ENCODE measurements at places on chromosomes 2 and 18.

- peak; percentile 82 for ATAC-seq
These were observed 86.0 kb downstream of the MAPRE2 start for GRCh38 chr18:35127201-35127600.

GRCh38 chr2:55151733-55152433, 80.2 kb downstream of the CLHC1 start:
- no peak for ATAC-seq

- ATAC-seq, result peak; percentile 49
These were observed 61.5 kb downstream of the VRK2 start for GRCh38 chr2:58107803-58108710.

GRCh38 chr18:991441-991840, 86.8 kb downstream of the ADCYAP1 start:
- ATAC-seq, result no peak

- peak; percentile 38 for ATAC-seq
These were observed 615 bp downstream of the ADNP2 start for GRCh38 chr18:80109676-80110078.

DNA sequence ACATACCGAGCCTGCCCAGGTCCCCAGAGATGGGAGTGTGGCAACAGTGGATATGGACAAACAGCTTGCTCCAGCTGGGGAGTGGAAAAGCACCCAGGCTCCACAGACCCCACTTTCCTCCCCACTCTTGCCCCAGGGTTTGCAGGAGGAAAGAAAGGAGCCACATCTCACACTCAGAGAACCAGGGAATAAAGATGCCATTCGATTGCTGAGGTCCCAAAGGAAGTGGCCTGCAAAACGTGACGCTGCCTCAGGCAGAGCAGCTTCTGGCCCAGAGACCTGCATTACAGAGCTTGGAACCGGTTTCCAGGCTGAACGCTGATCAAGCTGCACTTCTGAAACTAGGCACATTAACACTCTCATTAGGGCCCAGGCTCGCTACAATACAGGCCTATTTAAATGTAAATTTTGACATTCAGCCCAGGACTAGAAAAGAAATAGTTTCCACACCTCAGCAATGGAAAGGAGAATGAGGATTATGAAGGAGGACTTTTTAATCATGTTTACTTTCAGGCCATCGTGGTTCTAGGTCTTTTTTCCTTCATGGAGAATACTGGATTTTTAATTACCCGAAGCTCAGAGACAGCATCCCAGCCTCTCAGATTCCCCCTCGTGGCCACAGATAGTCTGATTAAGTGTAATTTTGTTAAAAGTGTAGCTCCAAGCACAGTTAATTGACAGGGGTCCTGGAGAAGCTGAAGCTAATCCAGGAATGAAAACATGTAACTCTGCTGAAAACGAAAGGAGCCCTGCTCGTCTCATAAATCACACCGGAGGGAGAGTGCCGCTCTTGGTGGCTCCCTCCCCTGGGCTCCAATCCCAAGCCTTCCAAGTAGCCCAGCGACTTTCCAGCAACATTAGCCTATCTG, 221.3 kb upstream of the RAB6C start:
- ATAC-seq, result no peak

GRCh38 chr2:236040600-236041328, 127.4 kb downstream of the GBX2 start:
- no peak for ATAC-seq

- ATAC-seq, result peak; percentile 83
These were observed 72.0 kb downstream of the ARMC9 start for GRCh38 chr2:231270221-231271114.

GRCh38 chr2:233443511-233444183, 89.4 kb downstream of the DGKD start:
- ATAC-seq, result peak; percentile 88

DNA sequence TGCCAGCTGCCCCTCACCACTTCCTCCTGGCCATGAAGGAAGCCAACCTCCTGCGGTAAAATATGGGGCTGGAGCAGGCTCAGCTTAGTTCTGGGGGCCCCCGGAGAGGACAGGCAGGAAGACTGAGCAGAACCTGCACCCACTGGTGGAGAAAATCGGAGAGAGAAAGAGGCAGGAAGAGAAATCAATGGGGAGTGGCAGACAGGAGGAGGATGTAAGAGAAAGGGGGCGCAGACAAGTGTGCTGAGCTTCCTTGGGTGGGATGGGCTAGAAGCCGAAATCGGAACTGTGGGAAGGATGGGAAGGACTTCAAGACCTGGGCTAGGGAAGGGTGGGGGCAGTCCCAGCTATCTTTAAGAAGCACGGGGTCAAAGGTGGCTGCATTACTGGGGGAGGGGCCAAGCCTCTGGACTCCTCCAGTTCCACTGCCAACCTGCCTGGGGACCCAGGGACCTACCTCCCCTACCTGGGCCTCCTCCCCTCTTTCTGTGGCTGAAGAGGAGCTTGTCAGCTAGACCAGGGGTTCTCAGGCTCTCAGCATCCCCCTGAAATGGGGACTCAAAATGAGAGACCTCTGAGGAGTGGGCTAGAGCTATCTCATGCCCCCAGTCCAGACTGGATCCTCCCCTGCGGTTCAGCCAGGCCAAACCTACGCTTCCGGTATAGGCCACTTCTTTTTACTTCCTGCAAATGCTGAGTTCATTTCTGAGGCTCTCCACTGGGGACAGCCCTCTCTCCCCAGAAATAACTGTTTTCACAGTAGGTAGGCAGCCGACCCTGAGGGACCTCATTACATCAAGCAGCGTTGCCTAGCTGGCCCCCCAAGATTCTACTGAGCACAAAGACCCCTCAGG, 33.6 kb upstream of the B3GNT7 start:
- ATAC-seq, result no peak

DNA sequence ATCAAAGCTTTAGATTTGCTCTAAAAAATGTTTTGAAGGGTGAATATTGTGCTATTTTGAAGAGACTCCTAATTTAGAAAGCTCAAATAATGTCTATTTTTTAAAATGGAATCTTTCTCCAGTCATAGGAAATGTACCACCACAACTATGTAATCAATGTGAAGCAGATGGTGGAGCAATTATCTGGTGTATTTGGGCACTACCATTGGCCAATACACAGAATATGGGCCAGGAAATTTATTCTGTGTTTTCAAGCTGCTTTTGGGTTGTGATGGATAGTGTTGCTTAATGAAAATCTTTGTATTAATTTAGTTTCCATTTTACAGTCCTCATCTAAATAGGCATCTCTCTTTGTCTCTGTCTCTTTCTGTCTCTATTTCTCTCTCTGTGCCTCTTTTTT, 17.1 kb upstream of the VWC2L start:
- no peak for ATAC-seq

GRCh38 chr2:2638547-2639220, 307.6 kb upstream of the MYT1L start:
- no peak for ATAC-seq

DNA sequence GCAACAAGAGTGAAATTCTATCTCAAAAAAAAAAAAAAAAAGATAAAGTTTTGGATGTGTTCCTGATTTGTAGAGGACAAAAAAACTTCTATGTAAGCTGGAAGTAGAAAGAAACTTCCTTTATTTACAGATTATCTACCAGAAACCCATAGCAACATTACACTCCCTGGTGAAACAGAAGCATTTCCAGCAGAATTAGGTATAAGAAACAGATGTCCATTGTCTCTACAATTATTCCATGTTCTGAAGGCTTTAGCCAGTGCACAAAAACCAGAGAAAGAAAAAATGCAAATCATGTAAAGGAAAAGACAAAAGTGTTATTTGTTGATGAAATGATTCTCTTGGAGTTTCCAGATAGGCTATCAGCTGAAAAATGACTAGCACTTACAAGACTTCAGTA, 4.9 kb downstream of the TUBB6 start:
- peak; percentile 49 for ATAC-seq

DNA sequence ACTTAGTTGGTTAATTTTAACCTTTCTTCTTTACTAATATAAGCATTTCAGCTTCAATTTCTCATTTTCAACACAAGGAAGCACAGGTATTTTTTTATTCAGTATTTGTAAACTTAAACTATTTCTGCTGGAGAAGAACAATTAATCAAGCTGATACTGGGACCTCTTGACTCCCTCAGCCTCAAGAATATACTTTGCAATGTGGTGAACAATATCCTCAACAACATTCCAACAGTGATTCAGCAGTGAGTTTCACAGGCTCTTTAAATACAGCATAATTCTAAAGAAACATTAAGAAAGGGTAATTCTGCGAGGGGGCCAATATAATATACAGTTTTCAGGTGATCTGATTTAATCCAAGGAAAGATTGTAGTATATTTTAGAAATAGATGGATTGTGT, 10.0 kb downstream of the RAPGEF4 start:
- no peak for ATAC-seq

GRCh38 chr18:63596964-63597363, 9.8 kb downstream of the SERPINB13 start:
- ATAC-seq, result no peak

DNA sequence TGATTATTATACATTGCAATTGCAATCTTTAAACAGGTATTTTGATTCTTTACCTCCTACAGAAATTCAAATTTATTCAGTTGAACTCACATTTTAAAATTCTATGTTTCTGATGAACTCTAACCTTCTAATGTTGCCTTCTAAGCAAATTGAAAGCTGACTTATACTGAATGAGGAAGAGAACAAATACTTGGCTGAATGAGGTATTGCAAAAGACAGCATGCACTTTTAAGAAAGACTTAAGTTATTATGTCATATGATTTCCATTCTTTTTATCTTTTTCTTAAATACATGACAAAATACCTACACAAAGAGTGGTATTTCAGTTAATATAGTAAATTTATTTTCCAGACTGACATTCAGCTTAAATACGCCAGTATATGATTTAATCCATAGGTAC, 64.7 kb downstream of the FAM228A start:
- ATAC-seq, result no peak

GRCh38 chr2:163155279-163155883, 316.8 kb upstream of the KCNH7 start:
- peak; percentile 77 for ATAC-seq

DNA sequence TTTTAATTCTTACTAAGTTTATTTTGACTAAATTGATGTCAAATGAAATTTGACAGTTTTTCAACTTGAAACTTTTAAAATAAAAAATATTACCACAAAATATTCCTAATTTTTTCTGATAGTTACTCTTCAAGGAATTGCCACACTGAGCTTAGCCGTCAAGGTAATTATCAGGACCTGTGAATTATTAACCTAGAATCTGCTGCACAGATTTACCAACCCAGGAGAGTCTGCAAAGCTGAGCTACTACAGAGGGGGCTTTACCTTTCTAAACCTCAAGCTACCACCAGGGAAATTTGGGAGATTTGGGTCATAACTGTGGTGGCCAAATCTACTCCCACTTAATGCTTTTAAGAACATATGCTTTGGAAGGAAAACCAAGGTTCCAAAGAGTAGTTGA, 324.6 kb downstream of the CCDC178 start:
- no peak for ATAC-seq

GRCh38 chr2:31411771-31412170, 2.8 kb downstream of the XDH start:
- no peak for ATAC-seq

GRCh38 chr2:18085593-18085992, 207.1 kb downstream of the KCNS3 start:
- ATAC-seq, result no peak

GRCh38 chr18:67805261-67805660, 288.7 kb upstream of the DSEL start:
- ATAC-seq, result no peak

- ATAC-seq, result peak; percentile 91
These were observed 47.7 kb downstream of the RAPGEF4 start for GRCh38 chr2:172783165-172783898.

DNA sequence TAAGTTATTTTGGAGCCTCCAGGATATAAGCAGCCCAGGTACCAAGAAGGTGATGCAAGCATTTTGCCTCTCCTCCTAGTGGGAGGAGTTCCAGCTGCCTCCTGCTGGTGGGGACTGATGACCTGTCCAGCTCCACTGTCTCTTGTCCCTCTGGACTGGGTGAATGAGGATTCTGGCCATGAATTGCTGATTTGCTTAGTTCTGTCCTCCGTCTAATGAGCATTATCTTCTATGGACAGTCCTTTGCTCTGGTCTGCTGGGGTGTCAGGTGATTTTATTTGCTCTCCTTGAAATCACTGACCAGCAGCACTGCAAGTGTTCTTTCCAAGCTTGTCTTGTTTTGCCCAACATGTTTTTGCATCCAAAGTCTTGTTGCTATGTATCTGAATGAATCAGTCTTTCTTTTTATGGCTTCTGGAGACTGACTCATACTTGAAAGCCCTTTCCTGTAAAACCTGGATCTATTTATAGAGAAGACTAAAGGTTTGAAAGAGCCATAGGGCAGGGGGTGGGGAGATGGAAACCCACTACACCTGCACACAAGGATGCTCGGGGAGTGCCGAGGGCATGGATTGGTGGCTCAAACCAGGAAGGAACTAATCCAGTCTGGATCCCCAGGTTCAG, 40.5 kb upstream of the EFHD1 start:
- ATAC-seq, result peak; percentile 55

DNA sequence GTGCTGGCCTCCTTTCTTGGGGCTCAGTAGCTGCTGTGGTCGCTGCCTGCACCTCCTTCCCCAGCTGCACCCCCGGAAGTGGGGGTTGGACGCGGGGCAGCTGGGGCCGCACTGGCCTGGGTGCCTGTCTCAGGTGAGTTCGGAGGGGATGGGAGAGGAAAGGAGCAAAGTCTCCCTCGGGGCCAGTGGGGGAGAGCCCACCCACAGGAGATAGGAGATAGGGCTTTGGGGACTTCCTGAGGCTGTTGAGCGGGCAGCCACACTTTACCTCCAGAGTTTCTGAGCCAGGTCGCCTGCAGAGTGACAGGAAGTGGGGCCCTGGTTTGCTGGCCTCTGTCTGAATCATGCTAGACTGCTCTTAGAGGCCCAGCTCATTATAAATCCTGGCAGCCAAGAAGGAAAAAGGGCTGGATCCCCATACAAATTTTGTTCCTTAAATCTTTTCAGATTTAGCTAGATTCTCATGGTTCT, 8.1 kb downstream of the MBP start:
- no peak for ATAC-seq

DNA sequence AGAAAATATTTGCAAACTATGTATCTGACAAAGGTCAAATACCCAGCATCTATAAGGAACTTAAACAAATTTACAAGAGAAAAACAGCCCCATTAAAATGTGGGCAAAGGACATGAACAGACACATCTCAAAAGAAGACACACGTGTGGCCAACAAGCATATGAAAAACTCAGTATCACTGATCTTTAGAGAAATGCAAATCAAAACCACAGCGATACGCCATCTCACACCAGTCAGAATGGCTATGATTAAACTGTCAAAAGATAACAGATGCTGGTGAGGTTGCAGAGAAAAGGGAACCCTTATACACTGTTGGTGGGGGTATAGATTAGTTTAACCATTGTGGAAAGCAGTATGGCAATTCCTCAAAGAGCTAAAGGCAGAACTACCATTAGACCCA, 64.3 kb upstream of the RBMS1 start:
- ATAC-seq, result no peak

GRCh38 chr2:46167406-46167805, 129.8 kb upstream of the EPAS1 start:
- ATAC-seq, result no peak

DNA sequence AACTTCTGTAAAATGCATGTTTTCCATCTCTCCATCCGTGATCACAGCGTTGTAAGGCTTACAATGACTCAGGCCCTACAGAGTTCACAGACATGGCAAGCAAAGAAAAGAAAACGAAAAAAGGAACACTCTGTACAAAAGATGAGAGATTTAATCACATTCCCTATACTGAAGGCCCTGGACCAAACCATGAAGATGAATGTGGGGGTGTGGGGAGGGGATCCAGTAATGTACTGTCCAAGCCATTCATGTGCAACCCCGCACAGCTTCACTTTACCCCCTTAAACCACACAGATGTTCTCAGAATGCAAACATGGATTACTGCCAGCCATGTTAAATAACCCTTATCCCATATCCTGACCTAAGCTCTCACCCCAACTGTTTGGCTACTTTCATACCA, 391.1 kb downstream of the NCKAP5 start:
- no peak for ATAC-seq

GRCh38 chr2:234691214-234691575, 194.3 kb upstream of the ARL4C start:
- ATAC-seq, result peak; percentile 83
